Umbilical cord (tissue), 2 donors: ENCODE measurements at places on chromosomes 16 and 17.

- no peak for DNase-seq
Measured at GRCh38 chr17:65037157-65037556, 19.4 kb downstream of the GNA13 start.

GRCh38 chr16:31695667-31696066, 168.0 kb downstream of the AHSP start:
- no peak for DNase-seq

GRCh38 chr17:9251273-9251672, 230.0 kb downstream of the NTN1 start:
- DNase-seq = no peak

DNA sequence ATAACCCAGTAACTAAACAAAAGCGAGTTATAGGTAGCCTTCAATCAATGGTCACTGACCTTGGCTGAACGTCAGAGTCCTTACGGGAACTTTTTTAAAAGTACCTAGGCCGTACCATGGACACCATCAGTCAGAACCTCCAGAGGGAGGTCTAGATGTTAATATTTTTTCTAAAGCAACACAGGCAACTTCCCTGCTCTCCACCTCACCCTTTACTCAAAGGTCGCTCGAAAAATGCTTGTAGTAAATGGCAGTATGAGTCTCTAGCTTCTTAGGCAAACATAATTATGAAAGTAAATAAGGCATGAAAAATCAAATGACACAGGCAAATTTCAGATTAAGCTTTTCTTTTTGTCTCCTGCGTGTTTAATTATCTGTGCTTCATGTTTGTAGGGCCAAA, 82.1 kb downstream of the SLC39A11 start:
- DNase-seq = no peak

DNA sequence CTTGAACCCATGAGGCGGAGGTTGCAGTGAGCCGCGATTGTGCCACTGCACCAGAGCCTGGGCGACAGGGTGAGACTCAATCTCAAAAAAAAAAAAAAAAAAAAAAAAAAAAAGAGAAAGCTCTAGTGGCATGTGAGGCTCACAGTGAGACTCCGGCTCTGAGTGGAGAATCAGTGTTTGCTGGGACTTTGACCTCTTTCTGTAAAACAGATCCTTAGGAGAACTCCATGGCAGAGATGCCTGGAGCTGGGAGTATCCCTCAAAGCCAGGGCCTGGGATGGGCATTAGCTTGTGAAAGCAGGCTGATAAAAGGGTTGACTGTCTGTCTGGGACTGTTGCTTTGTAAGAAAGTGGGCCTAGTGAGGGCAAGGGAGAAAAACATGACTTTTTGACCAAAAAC, 46.4 kb downstream of the ZNF207 start:
- DNase-seq = no peak

DNA sequence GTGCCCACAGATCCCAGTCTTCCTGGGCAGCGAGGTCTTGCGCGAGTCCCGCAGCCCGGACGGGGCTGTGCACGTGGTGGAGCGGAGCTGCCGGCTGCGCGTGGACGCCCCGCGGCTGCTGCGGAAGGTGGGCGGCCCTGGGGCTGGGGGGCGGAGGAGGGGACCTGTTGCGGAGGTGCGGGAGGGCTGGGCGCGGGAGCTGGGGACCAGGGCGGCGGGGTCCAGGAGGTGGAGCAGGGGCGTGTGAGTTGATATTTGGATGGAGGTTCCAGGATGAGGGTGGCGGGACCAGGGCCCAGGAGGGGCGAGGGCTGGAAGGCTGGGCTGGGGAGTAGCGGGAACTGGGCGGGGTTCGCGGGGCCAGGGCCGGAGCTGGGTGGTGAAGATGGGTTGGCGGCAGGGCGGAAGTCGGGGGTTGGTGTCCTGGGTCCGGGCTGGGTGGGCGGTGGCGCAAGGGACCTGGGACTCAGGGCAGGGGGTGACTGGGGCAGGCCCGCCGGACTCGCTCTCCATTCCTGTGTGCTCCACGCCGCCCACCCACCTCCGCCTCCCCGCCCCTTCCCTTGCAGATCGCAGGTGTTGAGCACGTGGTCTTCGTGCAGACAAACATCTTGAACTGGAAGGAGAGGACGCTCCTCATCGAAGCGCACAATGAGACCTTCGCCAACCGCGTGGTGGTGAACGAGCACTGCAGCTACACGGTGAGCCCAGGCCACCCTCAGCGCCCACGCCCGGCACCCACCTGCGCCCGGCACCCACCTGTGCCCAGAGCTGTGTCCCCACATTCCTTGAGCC, 29.6 kb downstream of the SEC14L5 start:
- no peak for DNase-seq

DNA sequence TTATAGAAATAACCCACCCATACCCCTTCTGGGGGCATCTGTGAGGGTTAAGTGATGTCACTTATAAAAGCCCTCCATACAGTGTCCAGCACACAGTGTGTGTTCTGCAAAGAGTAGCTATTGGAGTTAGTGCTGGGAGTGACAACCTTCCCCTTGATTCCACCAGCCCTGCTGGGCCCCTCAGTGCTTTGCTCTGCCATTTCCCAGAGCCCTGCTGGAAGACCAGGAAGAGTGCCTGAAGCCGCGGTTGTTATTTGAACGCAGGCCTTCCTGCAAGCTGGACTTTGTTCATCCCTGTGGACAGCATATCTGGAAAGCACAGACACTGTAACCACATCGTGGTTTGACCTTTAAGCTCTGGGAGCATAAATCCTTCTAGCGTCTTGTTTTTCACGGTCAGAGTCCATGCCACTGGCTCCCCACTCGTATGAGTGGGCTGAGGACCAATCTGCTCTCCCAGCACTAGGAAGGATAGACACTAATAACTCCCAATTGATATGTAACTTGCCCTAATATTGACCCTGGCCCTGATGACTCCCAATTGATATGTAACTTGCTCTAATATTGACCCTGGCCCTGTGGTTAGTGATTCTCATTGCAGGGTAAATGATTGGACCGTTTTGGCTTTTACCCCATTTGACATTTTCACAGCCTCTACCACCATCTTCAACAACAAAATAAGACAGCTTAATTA, 297.1 kb upstream of the MAF start:
- peak; percentile 72 for DNase-seq

DNA sequence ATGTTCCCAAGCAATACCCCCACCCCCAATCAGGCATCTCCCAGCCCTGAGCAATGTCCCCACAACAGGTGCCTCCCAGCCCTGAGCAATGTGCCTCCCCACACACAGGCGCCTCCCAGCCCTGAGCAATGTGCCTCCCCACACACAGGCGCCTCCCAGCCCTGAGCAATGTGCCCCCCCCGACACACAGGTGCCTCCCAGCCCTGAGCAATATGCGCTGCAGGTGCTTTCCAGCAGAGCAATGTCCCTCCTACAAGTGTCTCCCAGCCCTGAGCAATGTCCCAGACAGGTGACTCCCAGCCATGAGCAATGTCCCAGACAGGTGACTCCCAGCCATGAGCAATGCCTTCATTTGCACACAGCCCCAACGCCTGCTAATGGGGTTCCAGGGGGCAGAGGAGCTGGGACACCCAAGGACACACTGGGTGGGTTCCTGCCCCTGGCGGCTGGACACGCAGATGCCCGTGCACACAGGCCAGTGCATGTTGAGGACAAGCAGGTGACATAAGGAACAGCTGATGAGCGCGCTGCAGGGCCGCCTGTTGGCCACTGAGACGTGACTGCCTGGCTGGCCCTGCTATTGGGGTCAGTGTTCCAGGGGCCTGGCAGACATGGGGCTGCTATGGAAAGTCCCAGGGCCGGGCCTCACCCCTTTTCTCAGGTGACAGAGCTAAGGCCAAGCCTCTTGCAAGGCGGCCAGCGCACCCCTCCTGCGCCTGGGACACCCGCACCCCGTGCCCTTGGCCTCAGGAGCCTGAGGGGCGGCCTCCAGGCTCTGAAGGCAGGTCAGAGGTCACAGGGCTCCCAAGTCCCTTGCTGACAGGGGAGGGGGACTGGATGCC, 26.9 kb upstream of the PABPN1L start:
- DNase-seq = no peak

GRCh38 chr16:11880007-11880406, 28.7 kb upstream of the RSL1D1 start:
- no peak for DNase-seq

DNA sequence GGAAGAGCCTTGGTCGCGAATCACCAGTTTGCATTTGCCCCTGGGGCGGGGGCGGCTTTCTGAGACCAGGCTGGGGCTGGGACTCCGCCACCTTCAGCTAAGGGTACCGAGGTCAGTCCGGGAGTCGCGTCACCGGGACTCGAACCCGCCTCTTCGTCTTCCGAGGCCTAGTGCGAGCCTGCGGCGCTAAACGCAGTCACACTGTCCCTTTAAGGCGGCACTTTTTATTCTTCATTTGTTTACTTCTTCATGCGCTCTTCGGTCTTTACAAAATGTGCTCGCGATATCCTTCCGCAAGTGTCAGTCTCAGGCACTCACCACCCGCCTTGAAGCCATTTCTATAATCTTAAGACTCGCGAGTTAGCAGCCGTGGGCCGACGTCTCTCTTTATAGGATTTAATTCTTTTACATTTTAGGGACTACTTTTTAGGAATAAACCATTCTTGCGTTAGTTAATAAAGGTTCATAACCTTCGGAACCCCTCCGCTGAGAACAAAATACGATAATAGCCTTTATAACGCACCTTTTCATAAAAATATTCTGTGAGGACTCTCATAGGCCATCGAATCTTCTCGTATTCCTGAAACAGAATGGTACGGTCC, 593 bp upstream of the HEXIM1 start:
- peak; percentile 97 for DNase-seq

DNA sequence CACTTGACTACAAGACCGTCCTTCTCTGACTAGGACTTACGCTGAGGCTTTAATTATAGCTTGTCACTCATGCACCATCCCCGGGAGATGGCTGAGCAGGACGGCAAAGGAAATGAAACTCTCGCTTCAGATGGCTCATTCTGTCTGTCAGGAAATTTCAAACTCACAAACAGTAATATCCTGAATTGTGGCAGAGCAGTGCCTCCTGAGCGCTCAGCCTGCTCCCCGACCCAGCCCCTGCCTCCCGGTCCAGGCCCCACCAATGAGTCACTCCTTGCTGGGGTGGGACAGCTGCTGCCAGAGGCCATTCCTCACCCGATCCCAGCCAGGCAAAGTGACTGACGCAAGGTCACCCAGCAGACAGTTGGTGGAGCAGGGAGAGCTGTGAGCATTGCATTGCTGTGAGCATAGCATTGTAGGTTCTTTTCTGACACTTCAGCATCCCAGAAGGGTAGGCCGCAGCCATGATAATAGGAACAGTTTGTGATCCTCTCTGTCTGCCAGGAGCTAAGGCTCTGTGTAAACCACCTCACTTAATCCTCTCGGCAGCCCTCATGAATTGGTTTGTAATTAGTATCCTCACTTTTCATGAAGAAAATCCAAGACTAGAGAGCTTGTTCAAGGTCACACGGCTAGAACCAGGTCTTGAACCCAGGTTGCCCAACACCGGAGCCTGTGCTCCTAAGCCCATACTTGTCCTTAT, 20.9 kb downstream of the CCDC182 start:
- DNase-seq = no peak

DNA sequence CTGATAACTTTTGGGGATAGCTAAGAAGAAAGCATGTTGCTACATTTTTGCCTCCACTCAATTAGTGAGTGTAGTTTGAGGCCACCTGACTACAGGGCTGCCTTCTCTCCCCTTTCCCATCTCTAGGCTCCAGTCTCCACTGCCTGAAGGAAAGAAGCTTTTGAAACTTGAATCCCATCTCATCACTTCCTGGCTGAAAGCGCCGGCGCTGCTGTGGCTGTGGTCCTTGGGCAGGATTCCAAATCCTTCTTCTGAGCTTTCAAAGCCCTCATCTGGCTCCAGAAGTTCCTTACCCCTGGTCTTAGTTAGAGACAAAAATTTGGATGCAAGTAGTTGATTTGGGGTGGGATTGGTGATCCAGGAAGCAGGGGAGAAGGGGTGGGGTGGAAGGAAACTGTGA, 119.4 kb downstream of the FOXL1 start:
- DNase-seq = peak; percentile 48

DNA sequence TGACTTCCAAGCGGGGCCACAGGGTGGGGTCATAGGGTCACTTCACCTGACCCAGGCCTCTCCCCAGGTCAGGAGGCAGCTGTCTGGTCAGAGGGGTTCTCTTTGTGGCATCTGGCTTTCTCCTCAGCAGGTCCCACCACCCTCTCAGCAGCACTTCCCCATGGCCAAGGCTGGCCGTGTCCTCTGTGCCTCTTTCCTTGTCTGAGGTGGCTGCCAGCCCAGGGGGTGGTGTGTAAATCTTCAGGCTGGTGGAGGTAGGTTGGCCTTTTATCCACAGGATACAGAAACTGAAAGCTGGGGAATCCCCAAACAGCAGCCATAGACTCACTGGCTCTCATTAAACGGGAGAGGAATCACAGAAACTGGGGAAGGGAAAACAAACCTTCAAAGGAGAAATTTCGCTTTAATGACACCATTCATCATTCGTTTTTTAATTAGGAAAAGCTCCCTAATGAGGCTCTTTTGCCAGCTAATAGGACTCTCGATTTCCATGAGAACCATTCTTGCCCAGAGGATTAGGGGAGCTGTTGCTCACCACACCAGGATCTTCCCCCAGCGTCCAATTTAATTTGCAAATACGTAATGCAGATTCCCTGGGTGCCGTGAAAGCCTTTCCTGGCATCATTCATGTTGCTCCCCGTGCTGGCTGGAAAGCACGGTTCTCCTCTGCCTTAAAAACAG, 18.0 kb downstream of the C17orf75 start:
- no peak for DNase-seq

DNA sequence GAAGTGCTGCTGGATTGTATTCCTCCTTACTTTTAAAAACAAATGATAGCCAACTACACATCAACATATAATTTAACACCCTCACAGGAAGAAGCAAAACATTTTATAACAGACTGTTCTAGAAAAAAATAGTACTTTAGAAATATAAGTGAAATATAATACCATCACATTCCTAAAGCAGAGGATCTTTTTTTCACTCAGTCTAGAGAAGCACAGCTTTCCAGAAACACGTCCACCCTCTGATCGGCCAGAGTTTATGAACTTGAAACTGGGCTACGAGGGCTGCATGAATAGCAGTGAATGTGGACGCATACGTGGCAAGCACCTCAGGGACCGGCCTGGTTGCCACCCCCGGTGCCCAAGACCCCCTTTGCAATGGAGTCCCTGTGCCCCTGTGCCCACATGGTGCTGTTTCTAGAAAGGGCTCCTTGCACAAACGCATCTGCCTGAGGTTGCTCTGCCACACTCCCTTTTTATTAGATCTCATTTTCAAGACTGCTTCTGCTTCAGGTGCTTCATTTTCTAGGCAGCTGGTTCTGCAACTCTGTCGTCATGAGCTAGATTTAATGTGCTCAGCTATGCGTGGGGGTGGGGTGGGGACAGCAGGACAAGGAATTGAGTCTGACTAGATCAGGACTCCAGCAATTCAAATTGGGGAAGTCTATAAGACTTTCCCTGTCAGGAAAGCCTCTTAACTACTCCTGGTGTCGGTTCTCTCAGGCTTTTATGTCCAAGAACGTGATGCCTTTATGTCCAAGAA, 29.1 kb upstream of the ERN1 start:
- DNase-seq = peak; percentile 80

GRCh38 chr17:16353317-16354174, at the start of gene CENPV:
Gene CENPV, minus strand, starts transcription at chr17:16353469. Its CDS starts 33 bp downstream, at chr17:16353436.
- DNase-seq = peak; percentile 13

DNA sequence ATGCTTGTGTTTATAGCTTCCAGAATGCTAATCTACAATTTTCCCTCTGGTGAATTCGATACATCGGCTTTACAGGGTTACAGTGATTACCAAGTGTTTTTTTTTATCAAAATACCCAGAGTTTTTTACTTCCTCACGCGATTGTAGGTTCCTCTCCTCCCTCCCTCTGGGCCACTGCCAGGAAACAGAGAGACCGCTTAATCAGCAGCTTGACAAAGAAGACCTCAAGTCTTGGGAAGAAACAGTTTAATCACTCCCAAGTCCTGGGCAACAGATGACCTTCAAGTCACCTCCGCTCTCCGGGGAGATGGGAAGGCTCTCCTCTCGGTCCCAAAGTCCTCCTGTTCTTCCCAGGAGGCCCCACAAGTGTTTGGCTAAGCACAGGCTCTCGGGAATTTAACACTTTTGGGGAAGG, 23.5 kb downstream of the SMTNL2 start:
- DNase-seq = peak; percentile 97
